ENCODE measurements at places on chromosomes 12 and 14.

DNA sequence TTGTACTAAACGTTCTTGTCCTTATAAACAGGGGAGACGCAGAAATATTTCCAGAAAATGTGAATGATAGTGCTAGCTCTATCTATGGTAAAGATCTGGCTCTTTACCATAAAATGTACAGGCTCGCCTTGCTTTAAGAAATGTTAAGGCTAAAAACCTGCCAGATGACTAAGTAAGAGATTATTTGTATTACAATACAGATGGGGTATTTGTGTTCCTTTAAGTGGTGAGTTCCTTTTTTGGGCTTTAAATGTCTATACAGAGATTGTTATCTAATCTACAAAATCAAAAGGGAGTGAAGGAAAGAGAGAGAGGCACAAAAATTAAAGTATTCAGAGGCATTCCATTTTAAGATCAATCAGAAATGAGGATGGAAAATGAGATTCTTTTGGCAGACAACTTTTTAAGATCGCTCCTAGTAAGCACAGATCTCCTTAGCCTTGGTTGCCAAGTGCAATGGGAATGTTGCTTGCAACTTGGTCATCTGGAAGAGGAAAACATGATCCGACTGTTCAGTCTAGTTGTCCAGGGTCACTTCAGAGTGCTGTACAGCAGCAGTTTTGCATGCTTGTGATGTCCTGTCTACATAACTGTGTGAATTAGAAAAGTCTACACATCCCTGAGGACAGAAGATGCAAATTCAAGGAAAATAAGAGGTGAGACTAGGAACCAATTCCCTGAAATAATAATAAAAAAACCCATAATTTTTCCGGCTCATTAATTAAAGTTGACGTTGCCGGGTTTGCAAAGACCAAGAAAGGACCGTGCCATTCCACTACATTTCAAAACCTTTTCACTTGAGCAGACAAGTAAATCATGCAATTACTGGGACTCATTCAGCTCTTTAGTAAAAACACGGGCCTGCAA is 380.8 kb downstream of the EGLN3 start:
- DNase-seq, result no peak

GRCh38 chr12:3545121-3545796 is 54.3 kb downstream of the PRMT8 start:
- no peak for DNase-seq

DNA sequence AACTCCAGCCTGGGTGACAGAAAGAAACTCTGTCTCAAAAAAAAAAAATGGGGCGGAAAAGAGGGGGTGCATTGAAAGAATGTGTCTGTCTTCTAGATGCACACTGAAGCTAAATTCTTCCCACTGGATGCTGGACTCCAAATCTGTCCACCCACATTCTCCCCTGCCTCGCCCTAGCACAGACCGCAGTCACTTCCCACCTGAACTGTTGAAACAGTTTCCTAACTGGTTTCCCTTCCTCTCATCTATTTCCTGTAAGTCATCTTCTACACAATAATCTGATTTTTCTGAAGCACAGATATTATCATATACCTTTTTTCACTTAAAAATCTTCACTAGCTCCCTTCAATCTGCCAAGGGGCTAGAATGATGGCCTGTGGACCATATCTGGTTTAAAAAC is 1.5 kb upstream of the HCAR1 start:
- DNase-seq, result no peak

GRCh38 chr14:61233436-61233956 is 47.6 kb downstream of the TMEM30B start:
- no peak for DNase-seq

DNA sequence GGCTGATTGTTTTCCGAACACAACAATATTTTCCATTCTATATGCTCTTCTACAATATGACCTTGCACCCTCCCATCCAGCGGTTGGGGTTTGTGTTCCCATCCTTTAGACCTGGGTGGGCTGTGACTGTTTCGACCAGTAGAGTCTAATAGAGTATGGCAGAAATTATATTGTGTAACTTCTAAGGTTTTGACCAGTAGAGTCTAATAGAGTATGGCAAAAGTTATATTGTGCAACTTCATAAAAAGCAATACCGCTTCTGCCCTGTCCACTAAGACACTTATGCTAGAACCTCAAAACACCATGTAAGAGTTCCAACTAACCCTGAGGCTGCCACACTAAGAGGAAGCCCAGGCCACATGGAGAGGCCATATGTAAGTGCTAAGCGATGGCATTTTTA is 719.7 kb upstream of the TBX3 start:
- DNase-seq, result no peak

- DNase-seq, result no peak
Observed at GRCh38 chr14:93476305-93476704, 45.6 kb downstream of the UNC79 start.

GRCh38 chr12:53492830-53493609 is 6.2 kb downstream of the MAP3K12 start:
- DNase-seq, result peak; percentile 90
